ENCODE measurements at places on chromosomes 3 and 15.

GRCh38 chr3:179840985-179841384 is 188.1 kb downstream of the USP13 start:
- no peak for DNase-seq

GRCh38 chr3:57974796-57975388 is 33.3 kb upstream of the FLNB start:
- no peak for DNase-seq

GRCh38 chr3:119359476-119360326 is 65.5 kb downstream of the ARHGAP31 start:
- no peak for DNase-seq

DNA sequence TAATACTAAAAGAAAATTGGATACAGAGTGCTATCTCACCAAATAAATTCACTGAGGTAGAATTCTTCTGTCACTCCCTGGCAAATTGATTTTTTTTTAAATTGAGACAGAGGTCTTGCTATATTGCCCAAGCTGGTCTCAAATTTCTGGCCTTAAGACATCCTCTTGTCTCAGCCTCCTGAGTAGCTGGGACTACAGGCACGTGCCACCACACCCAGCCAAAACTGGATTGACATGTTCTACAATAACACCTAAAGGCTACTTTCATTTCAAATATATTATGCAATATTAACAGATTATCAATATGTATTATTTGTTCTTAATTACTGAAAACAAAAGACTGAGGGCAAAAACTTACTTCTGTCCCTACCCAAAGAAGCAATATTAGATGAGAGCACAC is 36.7 kb downstream of the TFDP2 start:
- DNase-seq = no peak

DNA sequence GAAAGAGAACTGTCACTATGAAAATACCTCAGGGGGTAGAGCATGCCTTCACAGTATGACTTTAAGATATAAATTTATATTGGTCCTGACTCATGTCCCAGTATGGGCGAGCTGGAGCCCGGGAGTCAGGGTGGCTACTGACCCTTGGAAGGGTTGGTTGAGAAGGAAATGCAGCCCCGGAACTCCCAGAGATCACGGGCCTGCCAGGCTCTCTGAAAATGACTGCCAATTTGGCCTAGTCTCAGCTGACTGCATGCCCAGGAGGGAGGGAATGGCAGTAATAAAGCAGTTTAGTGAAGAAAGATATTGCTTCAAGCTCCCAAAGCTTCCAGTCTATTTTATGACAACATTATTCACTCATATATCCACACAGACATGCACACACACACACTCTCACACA is 299.0 kb downstream of the NR2F2 start:
- no peak for DNase-seq

- DNase-seq = no peak
These were observed 21.4 kb downstream of the ZBTB38 start for GRCh38 chr3:141389703-141390102.

DNA sequence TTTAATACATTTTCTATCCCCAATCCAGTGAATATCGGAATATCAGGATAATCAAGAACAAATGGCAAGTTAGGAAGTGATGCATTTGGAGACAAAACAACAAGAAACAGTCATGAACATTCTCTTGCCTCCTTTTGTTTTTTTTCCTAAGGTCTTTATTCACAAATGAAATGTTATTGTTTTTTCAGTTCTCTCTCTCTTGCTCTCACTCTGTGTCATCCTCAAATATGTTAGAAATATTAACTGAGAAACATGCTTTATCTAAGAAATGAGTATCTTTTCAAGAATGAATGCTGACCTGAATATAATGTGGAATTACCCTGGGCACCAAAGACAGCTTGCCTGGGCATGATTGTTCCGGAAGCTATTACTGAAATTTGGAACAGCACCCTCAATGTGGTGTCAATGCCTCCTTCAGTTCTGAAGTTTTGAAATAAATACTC is 51.3 kb downstream of the RBMS3 start:
- no peak for DNase-seq

DNA sequence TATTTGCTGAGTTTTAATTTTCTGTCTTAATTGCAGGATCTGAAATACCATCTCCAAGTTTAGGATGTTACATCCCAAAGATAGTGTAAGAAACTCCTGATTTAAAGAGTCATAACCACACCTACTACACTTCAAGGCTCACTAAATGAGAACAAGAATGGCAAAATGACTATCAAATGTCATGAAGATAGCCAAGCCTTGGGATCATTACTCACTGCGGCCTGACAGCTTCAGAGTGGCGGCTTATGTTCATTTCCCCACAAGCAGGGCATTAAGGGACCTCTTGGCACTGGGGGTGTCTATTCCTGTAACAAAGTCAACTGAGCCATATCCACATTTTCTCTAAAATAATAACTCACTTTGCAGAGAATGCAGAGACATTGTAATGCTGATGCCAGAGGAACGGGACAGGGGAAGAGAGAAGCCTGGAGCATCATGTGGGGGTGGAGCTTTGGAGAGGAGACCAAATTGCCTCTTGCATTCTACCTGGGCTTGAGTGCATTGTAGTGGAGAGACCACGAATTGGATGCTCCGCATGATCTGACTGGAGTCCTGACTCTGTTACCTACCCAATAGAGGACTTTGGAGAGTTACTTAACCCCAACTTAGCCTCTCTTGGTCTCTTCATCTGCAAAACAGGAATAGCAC is 219.2 kb downstream of the OPA1 start:
- no peak for DNase-seq

DNA sequence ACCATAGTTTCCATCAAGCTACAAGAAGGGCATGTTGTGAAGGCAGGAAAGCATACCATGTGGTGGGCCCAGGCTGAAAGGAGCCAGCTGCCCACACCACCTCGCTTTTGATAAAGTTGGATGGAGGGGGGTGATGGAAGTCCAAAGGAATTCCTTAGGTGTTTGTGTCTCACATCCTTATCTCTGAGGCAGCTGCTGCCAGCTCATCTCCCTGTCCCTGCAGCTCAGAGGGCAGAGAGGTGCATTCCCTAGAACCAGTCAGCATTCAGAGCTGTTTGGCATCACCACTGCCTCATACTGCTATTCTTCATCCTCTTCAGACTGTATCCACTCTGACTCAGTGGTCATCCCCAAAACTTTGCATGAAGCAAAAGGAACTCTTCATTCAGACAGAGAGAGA is 141.5 kb upstream of the BFSP2 start:
- no peak for DNase-seq

DNA sequence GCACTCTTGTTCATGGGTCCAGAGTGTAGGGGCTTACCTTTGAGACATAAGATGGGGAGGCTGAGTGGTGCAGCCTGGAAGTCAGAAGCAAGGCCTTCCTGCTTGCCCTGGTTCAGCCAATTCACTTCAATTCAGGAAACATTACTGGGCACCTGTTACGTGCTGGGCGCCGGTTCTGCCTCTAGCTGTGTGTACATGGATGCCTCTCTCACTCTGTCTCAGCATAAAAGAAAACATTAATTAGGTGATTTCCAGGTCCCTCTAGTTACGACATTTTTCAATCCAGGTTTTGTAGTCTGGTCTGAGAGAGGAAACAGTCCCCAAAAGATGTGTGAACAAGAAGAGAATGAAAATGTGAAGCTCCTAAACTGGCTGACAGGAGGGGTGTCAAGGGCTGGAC is 1.2 kb downstream of the RTP1 start:
- no peak for DNase-seq

DNA sequence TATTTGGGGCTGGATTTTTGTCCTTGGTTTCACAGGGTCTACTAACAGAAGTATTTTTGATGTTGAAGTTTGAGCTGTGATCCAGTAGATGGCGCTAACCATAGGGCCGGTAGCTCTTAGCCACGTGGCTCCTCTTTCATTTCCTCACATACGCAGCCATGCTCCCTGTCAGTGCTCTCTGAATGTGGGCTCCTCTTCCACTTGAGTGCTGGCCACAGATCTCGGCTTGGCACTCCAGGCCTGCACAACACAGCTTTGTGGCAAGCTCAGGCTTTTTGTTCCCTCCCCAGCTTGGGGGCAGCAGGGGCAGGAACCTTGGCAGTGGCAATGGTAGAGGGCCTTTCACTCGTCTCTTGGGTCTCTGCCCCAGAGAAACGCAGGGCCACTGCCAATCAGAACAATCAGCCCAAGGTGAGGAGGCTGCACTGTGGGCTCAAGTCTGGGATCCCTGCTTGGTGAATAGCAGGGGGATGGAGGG is 18.6 kb upstream of the DNAAF4 start:
- no peak for DNase-seq

GRCh38 chr3:10738688-10739372 is 77.2 kb upstream of the SLC6A11 start:
- DNase-seq = peak; percentile 73

DNA sequence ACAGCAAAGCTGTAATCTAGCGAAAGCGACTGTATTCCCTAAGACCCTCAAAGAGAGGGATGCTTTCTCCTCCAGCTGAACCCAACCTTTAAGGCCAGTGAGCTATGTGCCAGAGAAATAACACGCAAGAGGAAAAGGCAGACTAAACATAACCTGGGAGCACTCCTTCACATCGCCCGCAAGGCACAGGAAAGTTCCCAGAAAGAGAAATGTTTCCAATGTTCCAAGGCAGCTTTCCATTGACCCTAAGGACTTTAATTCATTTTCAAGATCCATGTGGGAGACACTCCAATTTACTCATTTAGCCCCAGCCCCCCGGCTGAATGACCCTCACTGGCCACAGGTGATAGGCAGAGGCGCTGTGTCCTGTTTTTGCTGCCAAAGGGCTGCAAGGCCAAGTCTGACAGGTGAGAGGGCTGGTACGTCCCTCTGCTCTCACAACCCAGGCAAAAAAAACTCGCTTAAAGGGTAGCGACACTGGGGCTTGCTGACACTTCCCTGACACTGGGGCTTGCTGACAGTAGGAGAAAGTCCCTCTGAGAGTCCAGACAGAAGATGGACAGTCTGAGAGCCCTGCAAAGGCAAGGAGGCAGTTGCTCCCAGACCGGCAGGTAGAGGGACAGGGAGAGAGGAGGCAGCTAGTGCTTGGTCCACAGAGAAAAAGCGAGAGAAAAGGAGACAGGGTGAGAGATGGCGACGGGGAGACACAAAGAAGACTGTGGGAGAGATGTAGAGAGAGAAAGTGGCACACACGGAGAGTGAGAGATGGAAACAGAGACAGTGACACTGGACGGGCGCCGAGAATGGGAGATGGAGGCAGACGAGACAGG is 702 bp downstream of the ARHGEF3 start:
- DNase-seq = peak; percentile 57

- DNase-seq = no peak
These were observed 13.6 kb downstream of the GRM2 start for GRCh38 chr3:51720292-51721061.

DNA sequence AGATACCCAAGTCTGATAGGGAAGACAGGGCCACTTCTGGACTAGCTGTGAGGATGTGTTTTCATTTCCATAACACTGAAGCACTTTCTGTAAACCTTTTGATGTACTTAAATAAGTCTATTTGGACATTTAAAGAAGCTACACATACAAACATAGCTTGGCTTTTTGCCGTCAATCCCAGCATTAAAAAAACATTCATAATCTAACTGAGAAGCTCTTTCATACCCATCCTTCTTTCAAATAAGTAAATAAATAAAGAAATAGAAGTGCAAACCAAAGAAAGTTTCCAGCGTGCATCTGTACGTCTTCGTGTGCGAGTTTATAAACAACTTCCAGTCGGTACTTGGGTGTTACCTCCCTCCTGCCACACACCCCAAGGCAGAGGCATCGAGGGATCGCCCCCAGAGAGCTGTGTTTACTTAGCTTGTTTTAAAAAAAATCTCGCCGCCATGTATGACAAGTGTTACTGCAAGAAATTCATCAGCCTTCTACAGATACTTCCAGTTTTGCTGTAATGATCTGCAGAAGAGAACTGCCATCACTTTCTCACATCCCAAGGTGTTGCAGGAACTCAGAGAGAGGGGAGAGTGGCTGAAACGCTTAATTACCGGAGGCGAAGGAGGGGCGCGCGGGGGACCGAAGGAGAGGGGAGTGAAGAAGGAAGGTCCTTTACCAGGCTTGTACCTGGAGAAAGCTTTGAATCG is 9.0 kb upstream of the MEIS2 start:
- no peak for DNase-seq

DNA sequence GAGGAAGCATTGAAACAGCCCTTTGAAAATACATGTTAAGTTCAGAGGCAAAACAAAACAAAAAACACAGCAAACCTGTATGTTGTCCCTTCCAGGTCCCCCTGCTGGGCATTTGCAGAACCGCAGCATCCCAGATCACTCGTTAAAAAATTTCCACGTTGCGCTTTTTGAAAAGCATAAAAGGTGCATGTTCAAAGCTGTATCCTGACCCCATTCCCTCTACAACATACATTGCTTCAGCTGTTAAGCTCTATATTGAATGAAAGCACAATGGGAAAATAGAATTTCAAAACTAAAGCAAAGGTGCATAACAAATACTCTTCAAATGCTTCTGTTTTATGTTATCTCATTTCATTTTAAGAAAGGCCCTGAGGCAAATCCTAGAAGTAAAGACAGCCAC is 328.3 kb downstream of the THSD4 start:
- peak; percentile 32 for DNase-seq

DNA sequence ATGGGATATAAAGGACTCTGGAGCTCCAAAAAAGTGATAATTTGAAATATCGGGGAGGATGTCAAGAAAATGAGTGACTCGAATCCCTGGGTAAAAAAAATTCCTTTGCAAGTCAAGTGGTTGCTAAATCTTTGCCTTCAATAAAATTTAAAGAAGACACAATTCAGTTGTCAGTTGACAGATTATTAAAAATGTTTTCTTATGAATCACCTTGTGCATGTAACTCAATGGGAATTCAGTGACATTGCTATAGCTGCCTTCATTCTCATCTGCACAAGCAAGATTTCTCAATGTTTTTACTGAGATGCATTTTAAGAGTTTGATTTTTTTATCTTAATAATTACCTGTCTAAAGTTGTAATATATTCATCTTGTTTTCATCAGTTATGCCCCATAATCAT is 264.0 kb upstream of the IL12A start:
- no peak for DNase-seq

DNA sequence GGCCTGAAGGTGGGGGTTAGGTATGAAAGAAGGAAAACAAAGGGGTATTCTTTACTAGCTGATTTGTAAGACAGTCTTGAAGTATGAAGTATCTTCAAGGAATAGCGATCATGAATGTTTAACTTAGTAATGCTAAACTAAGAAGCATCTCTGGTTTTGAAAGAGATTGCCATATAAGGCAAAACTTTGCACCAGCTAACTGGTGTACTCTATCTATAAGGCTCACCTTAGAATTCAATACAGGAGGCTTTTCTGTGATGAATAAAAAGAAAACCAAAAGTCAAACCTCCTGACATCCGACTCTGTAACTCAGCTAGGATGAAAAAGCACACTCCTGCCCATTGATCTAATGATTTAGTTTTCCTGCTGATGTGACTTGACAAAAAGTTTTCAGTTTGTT is 54.7 kb downstream of the FOXP1 start:
- DNase-seq = no peak

GRCh38 chr3:31106204-31106603 is 211.7 kb upstream of the GADL1 start:
- no peak for DNase-seq

- DNase-seq = no peak
These were observed 311.7 kb downstream of the NSUN3 start for GRCh38 chr3:94374439-94375161.

GRCh38 chr3:122263058-122263457 is 62.0 kb upstream of the CSTA start:
- no peak for DNase-seq

- DNase-seq = no peak
These were observed 55.8 kb downstream of the TRIM71 start for GRCh38 chr3:32873531-32874130.

GRCh38 chr15:49380912-49381311 is 42.1 kb upstream of the FGF7 start:
- DNase-seq = no peak

GRCh38 chr3:67458896-67459530 is 195.4 kb downstream of the SUCLG2 start:
- no peak for DNase-seq

Data from activated T-cell treated with anti-CD3 and anti-CD28 coated beads, Interleukin-2, amount 50 U/mL, for 1 hour (primary cell).